ENCODE measurements at places on chromosomes 5 and 9. TPM values are rescaled to one million over a fixed set of nuclear protein-coding genes. Genes with fewer than 3 reads are reported as not detected.

The UBE2QL1 gene
- under 0.01 TPM for total RNA-seq

The SV2C gene
- not detected for total RNA-seq

The PCDH12 gene
- 0.24 TPM for total RNA-seq

The C5orf52 gene
- total RNA-seq: not detected

The LHX3 gene
- total RNA-seq: not detected

The OR13C2 gene
- not detected for total RNA-seq

The TICAM2 gene
- total RNA-seq: 11.5 TPM

The CHSY3 gene
- 14.9 TPM for total RNA-seq
